ENCODE measurements at places on chromosomes 16 and 17.

DNA sequence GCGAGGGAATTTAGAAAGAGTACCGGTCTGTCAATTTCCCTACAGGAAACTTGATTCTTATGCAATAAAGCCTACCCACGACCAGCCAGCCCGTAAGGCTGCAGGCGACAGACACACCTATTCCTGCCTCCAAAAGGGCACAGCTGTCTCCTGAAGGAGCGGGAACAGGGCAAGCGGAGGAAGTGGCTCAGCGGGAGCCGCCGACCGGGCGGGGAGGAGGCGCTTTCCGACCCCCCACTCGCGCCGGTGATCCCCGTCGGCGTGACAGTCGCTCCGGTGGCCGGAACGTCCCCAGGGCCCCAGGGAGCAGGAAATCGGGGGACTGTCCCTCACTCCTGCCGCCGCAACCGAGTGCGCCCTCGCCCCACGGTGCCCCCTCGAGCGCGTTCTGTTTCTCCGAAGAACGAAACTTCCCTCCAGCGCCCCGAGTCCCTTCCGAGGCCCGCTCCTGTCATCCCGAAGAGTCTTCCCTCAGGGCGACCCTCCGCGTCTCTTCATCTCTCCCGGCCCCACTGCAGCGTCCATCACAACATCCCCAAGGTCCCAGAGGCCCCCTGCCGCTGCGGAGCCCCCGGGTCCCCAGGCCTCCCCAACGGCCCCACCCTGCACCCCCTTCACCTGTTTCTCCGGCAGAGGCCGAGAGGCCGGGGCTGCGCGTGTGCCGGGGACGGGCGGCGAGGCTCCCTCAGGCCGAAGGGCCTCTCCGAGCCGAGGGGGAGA, 421 bp downstream of the STAT3 start:
- DNase-seq, result no peak

GRCh38 chr16:14511800-14512135, 118.3 kb downstream of the PARN start:
- no peak for DNase-seq

DNA sequence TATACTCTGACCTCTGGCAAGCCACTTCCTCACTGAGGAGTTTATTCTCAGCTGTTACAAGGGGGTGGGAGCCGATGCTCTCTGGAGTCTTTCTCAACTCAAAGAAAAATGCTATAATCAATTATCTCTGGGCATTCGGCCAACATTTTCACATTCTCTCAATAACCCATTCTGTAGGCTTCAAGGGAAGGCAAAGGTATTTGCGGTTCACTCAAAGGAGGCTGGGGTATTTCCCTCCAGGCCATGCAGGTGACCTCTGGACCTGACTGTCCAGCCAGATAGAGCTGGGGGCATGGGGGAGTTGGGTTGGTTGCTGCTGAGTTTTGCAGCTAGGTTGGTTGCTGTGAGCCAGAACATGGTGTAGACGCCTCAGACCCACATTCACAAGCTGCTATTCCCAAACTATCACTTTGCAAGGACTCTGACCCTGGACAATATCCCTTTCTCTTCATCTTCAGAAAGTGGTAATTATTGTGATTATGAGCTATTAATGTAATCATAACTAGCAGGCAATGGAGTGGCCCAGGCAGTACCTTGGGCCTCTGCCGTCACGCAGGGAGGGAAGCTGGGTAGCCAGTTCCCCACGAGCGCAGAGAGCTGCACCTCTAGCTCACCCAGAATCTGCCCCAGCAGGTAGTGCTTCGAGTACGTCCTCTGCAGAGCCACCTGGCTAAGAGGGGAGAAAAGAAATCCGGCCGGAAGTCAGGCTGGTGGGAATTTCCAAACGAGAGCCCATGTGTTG, 42.1 kb downstream of the AIPL1 start:
- no peak for DNase-seq

GRCh38 chr16:14219983-14220382, 148.9 kb downstream of the MRTFB start:
- no peak for DNase-seq

- DNase-seq, result peak; percentile 78
Measured at GRCh38 chr17:39769974-39770587, 32.3 kb downstream of the GRB7 start.

- DNase-seq, result no peak
Measured at GRCh38 chr17:43832168-43832975, 574 bp downstream of the MPP3 start.

Measured in activated CD4-positive, alpha-beta T cell treated with anti-CD3 and anti-CD28 coated beads, Interleukin-2, amount 50 U/mL, for 24 hours (primary cell).